Omental fat pad (tissue), 4 donors: ENCODE measurements at places on chromosomes 12 and 14.

GRCh38 chr12:56141946-56142784 is 10.2 kb upstream of the MYL6B start:
- no peak for DNase-seq

DNA sequence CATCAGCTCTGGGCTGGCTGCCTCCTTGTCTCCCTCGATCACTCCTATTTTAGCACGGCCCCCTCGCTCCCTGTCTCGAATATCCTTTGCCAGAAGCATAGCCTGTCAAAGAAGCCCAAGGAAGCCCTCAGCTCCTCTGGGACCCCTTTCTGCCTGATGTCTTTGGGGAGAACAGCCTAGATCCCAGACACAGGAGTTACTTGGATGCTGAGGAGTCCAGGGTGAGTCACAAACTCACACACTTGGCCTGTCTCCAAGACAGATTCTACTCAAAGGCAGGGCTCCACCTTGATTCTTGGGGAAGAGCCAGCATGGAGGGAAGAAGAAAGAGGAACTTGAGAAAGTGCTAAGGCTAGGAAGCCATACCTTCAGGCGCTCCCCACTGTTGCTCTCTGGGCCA is 8.1 kb downstream of the AVIL start:
- DNase-seq = no peak

DNA sequence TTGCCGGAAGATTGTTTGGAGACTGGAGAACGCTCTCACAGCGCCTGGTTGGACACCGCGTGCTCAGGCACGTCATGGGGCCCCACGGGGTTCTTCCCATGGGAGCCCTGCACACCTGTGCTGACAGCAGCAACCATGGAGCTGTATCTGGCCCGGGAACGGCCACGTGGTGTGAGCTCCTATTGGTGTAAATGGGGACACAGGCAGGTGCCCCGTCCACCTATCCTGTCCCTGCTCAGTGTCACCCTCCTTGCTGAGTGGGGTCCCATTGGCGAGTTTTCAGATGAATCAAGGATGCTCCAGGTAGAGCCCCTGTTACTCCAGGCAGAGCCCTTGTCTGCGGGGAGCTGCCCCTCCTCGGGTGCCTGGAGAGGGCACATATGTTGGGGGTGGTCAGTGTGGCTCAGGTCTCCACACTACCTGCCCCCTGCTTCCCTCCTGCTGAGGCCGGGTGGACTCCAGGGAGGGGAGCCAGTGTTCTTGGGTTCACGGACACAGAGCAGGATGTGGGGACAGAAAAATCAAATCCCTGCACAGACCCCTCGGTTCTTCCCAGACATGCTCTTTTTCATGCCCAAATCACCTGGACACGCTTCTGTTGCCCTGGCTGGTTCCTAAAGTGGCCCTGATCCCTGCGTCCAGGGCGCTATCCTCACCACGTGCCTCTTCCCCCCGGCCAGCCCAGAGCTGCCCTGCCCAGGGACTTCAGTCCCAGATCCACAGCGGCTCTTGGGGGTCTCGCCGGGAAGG is 250.1 kb downstream of the ADGRD1 start:
- DNase-seq = no peak

DNA sequence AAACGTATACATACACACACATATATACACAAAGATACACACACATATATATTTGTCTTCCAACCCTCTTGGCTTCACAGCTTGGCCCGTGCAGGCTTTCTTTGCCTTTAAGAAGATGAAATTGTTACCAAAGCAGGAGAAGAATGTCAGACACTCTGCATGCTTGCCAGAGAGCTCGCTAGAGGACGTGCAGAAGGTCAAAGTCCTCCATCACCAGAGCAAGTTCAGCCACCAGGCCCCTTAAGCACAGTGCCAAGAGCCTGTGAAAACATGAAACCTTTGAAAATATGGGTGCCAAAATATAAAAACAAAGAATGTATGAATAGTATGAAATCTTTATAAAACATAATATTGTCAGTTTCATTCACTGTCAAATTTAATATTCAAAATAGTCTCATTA is 14.9 kb upstream of the MCRS1 start:
- no peak for DNase-seq

GRCh38 chr12:38903596-38903995 is 1.8 kb downstream of the CPNE8 start:
- DNase-seq = no peak

DNA sequence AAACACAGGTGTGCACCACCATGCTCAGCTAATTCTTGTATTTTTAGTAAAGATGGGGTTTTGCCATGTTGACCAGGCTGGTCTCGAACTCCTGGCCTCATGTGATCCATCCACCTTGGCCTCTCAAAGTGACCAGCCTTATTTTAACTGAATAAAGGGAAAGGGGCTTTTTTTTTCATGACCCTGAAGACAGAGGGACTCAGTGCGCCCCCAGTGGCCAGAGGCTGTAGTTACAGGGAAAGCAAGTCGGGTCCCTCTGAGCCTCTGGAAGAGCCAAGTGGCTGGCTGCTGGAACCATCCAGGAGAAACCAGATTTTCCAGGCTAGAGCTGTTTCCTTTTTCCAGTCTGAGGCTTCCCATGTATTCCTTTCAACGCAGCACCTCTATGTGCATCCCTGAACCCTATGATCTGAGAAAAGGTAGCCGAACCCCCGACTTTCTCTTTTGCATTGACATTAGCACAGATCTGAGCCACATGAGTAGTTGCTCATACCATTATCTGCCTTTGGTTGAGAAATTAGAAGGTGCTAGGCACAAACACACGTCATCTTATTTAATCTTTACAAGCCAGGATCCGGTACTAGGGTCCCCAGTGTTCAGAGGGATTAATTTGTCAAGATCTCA is 342.7 kb downstream of the CACNA1C start:
- DNase-seq = no peak

GRCh38 chr12:24066865-24067264 is 117.4 kb upstream of the SOX5 start:
- no peak for DNase-seq

DNA sequence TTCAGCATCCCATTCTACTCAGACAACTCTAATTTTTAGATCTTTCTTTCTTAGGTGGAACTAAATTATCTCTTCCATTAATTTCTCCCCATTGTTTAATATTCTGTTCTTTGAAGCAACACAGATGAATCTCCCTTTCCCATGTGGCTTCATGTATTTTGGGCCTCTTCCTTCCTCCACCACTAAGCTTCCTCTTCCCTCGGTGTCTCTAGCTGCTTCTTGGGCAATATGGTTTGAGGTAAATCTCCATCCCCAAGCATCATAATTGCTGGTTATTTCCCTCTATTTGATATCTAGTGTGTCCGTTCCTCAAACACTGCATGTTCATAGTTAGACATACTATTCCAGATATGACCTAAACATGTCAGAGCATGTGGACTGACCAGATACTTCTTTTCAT is 119.2 kb downstream of the PELI2 start:
- DNase-seq = no peak

GRCh38 chr12:47732504-47732903 is 7.2 kb upstream of the ENDOU start:
- DNase-seq = no peak

DNA sequence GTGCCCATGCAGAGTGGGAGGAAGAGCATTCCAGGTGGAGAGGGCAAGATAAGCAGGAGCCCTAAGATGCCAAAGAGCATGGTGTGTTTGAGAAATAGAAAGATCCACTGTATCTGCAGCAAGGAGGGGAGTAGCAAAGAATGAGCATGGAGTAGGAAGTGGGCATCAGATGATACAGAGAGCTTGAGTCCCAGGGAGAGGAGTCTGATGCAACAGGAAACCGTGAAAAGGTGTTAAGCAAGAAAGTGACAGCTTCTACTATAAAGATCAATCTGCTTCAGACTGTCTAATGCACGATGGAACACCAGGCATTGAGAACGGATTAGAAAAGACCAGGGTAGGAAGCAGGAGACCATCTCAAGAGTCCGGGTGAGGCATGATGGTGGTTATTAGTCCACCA is 12.3 kb upstream of the GPRC5D start:
- DNase-seq = no peak

GRCh38 chr12:4441355-4442335 is 4.0 kb downstream of the FGF6 start:
- DNase-seq = no peak

DNA sequence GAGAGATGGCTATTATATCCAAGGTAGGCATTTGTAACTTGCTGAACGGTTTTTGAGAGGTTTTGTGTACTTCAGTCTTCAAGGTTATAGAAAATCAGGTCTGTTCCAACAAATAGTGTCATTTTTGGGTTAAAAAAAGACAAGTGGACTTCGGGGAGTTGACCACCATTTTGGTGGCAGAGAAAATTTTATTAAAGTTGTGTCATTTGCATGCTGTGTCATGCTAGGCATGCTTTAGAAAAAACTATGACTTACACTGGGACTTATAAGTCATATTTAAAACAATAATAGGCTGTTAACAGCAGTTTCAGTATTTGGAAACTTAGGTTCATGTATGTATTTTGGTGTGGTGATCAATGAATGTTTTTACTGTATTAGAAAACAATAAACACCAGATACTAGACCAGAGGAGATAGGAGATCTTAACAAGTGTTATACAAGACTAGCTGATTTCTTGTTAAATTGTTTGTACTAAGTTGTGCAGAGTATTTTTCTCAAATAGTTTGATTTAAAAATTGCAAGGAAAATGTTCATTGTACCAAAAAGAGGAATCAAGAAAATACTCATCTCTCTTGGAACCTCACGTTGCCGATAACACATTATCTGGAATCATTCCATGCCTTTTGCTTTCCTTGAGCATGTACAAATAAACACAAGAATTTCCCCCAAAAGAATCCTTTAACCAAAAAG is 1.4 kb downstream of the RAN start:
- no peak for DNase-seq

GRCh38 chr12:10018386-10018785 is 8.0 kb downstream of the CLEC12B start:
- DNase-seq = no peak

DNA sequence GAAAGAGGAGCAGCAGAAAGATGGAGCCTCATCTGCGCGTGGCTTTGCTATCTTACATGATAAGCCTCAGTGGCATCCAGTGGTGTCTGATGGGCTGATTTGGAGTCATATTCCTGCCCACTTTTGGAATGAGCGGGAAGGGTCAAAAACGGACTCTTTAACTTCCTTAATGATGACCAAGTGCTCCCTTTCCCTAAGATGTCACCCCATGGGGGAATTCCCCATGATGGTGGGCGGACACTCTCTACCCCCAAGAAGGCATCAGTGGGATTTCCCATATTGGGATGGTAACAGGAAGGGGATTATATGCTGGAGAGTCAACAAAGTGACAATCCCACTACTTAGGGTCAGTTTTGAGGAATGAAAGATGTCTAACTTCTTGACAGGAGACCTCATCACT is 110.9 kb downstream of the GPATCH2L start:
- DNase-seq = no peak

- no peak for DNase-seq
Measured at GRCh38 chr12:6380141-6381121, 3.5 kb upstream of the LTBR start.

DNA sequence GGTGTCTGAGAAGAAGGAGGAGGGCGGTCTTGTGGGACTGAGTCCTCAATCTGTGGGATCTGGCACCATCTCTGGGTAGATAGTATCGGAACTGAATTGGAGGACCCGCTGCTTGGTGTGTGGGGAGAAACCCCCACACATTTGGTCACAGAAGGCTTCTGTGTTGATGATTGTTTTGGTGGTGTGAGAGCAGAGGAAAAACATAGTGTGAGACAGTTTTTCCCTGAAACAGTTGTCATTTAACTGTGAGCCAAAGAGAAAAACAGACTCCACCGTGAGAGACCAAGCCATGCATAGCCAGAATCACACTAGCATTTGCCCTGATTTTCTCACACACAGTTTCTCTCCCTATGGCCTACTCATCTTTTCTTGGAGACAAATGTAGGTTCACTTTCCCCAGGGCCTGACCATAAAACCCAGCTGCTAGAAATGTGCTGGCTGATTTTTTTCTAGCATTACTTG is 91.4 kb upstream of the FLRT2 start:
- DNase-seq = no peak

GRCh38 chr14:59184396-59184795 is 4.1 kb upstream of the DAAM1 start:
- DNase-seq = no peak

GRCh38 chr14:57401501-57401900 is 11.1 kb downstream of the NAA30 start:
- no peak for DNase-seq

GRCh38 chr12:63912651-63913050 is 68.2 kb downstream of the SRGAP1 start:
- DNase-seq = no peak

GRCh38 chr12:64402181-64402580 is 2.0 kb upstream of the XPOT start:
- DNase-seq = no peak

DNA sequence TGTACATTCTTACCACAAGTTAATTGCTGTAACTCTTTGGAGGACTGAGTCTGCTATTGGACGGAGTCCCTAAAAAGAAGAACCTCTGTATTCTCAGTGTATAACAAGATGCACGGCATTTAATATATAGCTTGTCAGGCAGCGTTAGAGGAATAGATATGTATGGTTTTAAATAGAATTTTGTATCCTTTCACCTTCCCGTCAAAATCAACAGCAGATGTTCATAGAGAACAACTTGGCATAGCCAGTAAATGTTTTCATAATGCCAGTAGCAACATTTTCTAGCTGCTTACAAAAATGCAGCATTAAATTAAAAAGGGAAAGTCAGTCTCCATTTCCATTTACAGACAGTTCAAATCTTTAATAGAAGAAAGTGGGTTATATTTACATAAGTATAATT is 6.8 kb downstream of the SCYL2 start:
- DNase-seq = no peak

GRCh38 chr14:101475456-101476257 is 85.6 kb upstream of the DIO3 start:
- peak; percentile 24 for DNase-seq

DNA sequence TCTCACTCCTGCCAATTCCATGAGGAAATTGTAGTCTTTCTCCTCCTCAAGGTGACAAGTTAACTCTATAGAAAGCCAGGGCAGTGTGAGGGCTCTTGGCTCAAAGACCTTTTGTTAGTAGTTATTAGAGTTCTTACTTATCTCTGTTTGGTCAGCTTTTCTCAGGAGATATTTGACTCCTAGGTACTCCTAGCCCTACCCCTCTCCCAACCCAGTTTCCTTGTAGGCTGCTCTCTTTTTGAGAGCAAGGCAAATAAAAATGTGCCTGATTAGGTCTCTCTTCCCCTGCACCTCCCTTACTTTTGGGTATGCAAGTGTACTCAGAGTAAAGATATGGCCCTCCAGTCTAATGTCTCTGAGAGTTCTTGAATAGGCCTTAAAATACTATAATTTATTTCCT is 23.8 kb downstream of the BTG1 start:
- no peak for DNase-seq

DNA sequence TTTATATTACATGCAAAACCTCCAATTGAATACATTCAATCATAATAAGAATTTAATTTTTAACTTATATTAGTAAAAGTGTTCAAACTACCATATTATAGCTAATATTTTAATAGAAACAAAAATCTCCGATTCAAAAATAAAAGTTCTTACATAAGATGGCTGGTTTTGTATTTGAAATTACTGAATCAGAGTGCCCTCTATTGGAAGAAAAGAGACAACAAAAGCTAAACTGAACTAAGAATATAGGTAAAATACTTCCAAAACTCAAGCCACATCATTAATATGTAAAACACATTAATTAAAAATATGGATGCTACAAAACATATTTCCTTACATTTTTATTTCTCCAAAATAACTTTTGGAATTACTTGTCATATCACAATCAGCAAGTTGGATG is 120.3 kb downstream of the GARIN6 start:
- DNase-seq = no peak
